ENCODE measurements at places on chromosomes 1 and 21. TPM values are rescaled to one million over a fixed set of nuclear protein-coding genes. Genes with fewer than 3 reads are reported as not detected.

GRCh38 chr1:45621501-45621836, 2.4 kb downstream of the CCDC17 start:
- DNase-seq = no peak

Gene HCRTR1
- not detected for total RNA-seq

- no peak for DNase-seq
Observed at GRCh38 chr21:19704832-19705231, 1293.4 kb upstream of the NCAM2 start.

Gene SIM2
- not detected for total RNA-seq

DNA sequence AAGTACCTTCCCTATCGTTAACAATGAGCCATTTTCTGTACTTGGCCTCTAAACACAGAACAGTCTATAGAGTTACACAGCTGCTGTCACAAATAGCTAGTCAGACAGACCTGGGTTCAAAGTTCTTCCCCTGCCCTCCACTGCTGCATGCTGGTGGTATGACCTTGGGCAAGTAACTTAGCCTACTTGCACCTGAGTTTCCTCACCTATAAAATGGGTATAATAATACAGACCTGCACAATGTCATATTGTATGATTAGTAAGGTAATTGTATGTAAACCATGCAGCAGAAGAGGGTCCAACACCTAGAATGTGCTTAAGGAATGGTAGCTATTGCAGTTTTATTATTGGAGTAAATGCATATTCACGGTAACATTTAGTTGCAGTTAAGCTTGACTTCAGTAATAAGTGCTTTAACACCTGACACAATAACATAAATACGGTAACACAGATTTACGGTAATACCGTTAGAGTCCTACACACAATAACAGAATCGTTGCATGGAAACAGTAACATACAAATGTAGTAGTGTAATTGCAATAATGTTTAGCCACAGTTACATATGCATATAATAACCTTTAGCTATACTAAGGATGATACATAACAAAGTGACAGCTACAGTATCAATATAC, 193.3 kb upstream of the CSF3R start:
- no peak for DNase-seq

Data from transverse colon (tissue), 4 donors.